ENCODE measurements at places on chromosomes 11 and 22.

DNA sequence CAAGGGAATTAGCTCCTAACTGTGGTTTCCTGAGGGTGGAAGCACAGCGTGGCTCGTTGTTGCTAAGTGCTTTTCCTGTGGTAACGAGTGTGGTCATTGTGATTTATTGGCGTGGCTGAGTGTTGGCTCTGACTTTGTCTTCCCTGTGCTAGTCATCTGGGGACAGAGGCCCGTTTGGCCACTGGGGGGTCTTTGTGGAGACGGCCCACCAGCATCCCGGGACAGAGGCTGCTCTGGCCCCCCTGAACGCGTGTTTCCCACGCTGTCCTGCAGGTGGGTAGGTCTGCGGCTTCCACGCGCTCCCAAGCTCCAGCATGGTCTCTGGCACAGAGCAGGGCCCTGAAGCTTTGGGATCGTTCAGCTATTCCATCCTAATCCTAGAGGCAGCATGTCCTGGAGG is 1040.0 kb downstream of the TBC1D22A start:
- no peak for DNase-seq

DNA sequence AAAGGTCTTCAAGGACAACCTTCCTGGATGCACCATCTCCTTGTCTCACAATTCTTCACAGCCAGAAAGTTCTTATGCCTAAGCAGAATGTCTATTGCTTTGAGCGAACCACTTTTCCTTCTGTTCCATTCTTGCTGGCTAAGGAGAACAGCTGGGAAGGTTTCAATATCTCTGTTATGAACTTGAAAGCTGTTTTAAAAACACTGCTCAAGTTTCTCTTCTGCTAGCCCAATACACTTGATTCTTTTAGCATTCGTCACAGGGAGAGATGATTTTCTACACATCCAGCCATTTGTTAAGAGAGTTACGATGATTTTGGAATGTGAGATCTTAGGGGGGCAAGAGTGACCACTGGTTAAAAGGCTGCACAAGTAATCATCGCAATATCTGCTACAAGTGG is 249.3 kb downstream of the KIRREL3 start:
- DNase-seq: no peak

GRCh38 chr11:67270256-67271204 is 4.3 kb downstream of the GRK2 start:
- DNase-seq: no peak

DNA sequence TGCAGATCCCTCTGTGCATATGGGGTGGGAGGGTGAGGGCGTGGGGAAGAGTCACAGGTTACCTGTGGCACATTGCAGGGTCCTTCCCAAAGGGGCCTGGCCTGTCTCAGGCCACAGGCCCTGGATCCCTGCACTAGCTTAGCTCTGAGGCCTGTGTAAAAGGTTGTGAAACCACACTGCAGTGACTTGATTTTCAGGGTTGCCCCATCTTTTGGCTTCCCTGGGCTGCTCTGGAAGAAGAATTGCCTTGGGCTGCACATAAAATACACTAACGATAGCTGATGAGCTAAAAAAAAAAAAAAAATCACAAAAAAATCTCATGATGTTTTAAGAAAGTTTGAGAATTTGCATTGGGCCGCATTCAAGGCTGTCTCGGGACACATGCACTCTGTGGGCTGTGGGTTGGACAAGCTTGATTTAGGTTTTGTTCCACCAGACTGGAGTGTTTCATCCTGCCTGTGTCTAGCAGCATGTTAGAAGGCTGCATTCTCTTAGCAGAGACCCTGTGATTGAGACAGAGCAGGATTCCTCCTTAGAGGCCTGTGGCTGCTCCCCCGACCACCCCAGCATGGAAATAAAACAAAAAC is 35.9 kb upstream of the TREH start:
- no peak for DNase-seq

- no peak for DNase-seq
These were observed 309.7 kb upstream of the PLET1 start for GRCh38 chr11:112570333-112570732.

GRCh38 chr11:100176456-100176855 is 510.6 kb upstream of the ARHGAP42 start:
- no peak for DNase-seq

DNA sequence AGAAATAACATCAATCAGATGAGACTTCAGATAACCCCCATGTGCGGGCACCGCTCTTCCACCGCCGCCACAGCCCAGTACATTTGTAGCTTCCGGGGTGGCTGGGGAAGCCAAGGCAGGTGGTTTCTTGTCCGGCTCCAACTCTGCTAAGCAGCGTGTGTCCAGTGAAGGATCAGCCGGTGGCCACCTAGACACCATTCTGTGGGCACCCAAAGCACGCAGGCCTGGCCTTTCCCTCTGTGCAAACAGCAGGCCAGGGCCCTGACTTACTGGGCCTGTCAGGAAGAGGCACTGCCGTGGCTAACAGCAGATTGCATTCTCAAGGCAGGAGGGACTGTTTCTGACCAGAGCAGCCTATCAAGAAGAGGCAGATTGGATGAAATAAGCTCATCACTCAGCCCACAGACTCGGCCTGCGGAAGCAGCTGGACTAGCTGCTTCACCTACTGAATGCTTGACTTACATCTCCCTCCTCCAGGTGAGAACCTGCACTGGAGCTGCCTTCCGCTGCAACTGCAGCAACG is 74.8 kb downstream of the ETS1 start:
- DNase-seq: peak; percentile 50

DNA sequence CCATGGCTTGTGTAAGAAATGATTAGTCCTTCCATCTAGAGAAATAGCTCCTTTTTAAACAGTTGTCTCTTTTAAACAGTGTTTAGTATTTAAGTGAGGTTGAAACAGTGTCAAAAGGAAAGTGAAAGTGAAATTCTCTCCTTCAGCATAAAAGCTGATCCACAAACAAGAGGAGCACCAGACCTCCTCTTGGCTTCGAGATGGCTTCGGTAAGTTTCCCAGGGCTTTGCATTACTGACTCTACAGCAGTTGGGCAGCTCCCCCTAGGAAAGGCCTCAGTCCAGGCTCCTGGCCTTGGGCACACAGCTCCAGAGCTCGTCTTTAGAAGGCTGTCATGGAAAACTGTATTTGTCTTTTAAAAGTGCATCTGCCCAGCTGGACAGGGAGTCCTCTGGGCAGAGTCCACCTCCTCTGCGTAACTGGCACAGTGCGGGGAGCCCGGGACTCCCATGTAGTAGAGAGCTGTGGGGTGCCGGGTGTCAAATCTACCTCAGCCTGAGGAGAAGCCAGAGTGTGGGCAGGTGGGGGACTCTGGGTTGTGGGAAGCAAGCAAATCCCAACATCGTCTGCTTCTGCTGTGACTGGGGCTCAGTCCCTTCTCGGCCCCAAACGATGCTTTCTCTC is at the start of gene PLAAT4:
Gene PLAAT4 (plus strand): TSS at position 140 of the 624 bp plus-strand sequence. CDS start 61 bp downstream, at position 201.
- DNase-seq: no peak

DNA sequence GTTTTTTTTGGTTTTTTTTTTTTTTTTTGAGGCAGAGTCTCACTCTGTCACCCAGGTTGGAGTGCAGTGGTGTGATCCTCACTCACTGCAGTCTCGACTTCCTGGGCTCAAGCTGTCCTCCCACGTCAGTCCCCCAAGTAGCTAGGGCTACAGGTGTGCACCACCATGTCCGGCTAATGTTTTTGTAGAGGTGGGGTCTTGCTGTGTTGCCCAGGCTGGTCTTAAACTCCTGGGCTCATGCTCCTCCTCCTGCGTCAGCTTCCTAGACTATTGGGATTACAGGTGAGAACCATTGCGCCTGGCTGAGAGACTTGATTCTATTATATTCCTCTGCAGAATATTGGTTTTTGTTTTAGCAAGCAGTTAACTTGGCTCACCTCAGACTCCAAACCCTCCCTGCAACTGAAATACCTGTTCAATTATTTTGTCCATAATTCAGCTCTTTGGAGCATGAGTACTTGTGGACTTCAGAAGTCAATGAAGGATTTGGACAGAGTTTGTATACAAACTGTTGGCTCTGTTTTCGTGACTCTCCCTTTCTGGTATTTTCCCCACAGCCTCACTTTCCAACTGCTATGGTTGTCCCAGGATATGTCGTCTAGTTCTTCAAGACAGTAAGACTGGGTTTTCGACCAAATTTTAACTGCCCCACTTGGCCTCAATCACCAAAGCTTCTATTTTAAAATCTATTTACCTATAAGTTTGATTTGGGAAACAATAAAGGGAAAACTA is 69.1 kb upstream of the ADORA2A start:
- no peak for DNase-seq

GRCh38 chr11:115202900-115203552 is 301.2 kb downstream of the CADM1 start:
- no peak for DNase-seq

- no peak for DNase-seq
These were observed 357.6 kb downstream of the BRD1 start for GRCh38 chr22:49469896-49470740.

DNA sequence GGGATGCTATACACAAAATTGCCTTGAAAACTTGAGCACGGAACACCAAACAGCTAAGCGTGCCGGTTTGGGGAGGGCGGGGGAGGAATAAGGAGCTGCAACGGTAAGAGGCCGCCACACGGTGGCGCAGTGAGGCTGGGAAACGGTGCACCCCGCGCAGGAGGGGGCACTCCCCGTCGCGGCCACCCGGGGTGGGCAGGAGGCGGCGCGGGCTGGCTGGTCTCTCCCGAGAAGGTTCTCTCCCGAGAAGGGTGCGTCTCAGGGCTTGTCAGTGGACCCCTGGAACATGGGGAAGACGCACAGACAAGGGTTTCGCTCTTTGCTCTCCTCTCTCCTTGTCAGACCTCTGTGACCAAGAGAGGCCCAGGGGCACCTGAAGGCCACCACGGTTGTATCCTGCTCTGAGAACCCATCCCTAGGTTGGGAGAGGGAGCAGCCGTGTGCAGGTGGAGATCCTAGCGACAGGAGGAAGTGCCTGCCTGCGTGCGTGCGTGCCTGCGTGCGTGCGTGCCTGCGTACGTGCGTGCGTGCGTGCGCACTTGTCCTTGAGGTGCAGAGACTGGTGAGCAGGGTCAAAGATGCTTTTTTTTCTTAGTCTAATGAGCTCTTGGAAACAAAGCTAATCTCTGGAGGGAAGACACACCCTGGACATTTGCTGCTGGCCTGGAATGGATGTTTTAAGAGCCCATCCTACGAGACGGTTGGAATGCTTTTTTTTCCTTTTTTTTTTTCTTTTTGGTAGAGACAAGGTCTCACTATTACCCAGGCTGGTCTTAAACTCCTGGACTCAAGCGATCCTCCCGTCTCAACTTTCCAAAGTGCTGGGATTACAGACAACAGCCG is 18.1 kb upstream of the JAM3 start:
- DNase-seq: peak; percentile 69

DNA sequence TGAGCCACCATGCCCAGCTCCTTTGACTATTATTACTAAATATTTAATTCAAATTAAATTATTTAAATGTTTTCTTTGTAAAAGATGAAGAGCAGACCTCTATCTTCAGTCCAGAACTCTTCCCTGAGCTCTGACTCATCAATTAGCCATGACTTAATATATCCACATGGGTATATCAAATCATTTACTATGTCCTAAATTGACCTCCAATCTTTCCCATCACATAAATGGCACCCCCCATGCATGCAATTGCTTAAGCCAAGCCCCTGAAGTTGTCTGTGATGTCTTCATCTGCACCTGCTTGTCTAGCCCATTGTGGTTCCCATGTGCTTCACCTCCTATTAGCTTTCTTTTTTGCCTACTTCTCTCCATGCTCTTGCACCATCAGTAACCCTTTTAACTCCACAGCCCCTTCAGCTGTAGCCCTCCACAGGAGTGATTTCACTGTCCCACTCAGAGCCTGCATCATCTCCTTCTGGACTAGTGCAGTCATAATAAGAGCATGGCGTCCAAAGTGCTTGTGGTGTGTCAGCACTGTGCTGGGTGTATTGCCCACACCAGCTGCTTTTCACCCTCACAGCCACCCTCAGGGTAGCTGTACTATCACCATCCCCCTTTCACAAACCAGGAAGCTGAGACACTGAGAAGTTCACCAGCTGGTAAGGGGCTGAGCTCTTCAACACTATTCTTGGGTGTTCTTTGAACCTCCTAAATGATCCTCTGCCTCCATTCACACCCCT is 11.8 kb upstream of the THY1 start:
- no peak for DNase-seq

DNA sequence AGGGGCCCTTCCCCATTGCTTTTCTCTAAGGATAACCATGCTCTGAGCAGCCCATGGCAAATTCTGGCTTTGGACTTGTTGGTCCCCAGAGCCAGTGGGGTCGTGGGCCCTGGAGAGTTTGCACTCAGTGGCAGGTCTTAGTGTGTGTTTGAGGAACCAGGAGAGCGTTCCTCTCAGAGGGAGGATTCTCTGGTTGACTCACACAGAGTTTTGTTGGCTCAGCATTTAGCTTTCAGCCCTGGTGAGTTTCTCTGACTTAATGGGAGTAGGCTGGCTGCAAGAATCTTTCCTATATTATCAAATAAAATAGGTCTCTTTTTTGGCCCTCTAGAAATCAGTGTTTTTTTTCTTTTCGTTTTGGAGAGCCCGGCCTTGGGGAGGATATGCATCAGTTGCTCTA is 20.9 kb downstream of the ST14 start:
- no peak for DNase-seq

DNA sequence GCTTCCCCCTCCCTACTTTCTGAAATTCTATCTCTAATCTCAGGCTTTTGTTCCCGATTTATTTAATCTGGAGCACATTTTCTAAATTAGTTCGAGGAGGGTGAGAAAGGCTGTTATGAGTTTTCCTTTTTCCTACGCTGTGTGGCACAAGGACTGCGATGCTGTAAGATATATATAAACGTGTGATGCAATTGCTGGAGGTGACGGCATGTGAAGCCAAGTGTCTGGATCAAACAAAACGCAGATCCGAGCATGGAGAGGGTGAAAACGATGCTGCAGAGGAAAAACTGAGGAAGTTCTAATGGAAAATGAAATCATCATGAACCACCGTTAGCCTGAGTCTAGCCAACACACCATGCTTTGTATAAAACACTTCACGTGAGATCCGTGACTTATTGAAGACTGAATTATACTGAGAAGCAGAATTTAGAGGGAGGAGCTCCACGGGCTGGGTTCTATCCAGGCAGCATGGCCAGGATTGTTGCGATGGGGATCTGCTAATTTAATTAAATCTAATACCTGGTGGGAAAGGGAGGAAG is 4.4 kb downstream of the PKNOX2 start:
- DNase-seq: no peak

- peak; percentile 40 for DNase-seq
These were observed 743.6 kb downstream of the ETS1 start for GRCh38 chr11:127843483-127844396.
